ENCODE measurements at places on chromosomes 16 and 17.

DNA sequence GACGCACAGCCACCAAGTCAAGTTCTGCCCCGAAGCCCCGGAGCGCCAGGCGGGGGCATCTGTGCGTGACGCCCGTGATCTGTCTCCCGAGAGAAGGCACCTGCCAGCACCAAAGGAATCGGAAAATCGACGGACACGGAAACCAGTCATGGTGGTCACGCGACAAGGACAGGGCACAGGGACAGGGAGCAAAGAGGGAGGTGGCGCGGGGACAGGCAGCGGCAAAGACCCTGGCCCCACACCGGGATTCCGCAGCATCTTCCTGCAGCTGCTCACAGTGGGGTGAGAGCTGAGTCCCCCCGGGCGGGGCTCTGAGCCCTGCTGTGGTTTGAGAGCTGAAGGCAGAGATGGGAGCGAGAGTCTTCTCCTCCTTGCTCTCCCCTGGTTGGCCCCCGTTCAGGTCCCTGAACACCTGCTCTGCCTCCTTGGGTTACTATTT is 56.4 kb downstream of the ABR start:
- DNase-seq, result no peak

- DNase-seq, result peak; percentile 20
Measured at GRCh38 chr17:8300627-8301242, 5.5 kb upstream of the SLC25A35 start.

GRCh38 chr17:69967910-69968411 is 107.1 kb upstream of the KCNJ16 start:
- no peak for DNase-seq

GRCh38 chr16:27174798-27175197 is 28.5 kb upstream of the KDM8 start:
- DNase-seq, result peak; percentile 67

- no peak for DNase-seq
Measured at GRCh38 chr17:82407255-82407654, 10.9 kb upstream of the HEXD start.

- DNase-seq, result no peak
Measured at GRCh38 chr17:51263006-51263405, 2.7 kb downstream of the UTP18 start.

- DNase-seq, result peak; percentile 31
Measured at GRCh38 chr16:15502041-15502725, 67.8 kb downstream of the BMERB1 start.

GRCh38 chr17:46152423-46152822 is 40.8 kb downstream of the KANSL1 start:
- no peak for DNase-seq

GRCh38 chr17:75478508-75478907 is 22.1 kb downstream of the TMEM94 start:
- DNase-seq, result no peak

GRCh38 chr16:29852654-29853053 is 10.4 kb downstream of the CDIPT start:
- DNase-seq, result no peak

DNA sequence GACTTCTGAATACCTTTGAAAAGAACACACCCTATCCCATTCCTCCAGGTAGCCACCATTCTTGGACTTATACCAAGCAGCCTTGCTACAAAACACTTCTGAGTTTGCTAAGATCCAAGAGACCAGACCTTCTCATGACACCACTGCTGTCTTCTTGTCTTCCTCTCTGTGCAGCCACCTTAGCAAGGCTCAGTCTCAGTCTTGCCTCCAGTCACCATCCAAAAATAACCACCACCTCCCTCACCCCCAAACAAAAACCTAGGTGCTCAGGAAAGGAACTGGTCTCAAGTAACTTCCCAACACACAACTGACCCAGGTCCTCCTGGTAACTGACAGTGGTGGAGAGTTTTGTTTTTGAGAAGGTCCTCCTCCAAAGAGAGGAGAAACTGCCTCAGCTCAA is 90.9 kb upstream of the CORO6 start:
- no peak for DNase-seq

GRCh38 chr17:1645207-1646171 is at the start of gene SCARF1:
SCARF1 (minus strand) TSS chr17:1645732; CDS start chr17:1645697, 35 bp downstream.
- DNase-seq, result no peak

DNA sequence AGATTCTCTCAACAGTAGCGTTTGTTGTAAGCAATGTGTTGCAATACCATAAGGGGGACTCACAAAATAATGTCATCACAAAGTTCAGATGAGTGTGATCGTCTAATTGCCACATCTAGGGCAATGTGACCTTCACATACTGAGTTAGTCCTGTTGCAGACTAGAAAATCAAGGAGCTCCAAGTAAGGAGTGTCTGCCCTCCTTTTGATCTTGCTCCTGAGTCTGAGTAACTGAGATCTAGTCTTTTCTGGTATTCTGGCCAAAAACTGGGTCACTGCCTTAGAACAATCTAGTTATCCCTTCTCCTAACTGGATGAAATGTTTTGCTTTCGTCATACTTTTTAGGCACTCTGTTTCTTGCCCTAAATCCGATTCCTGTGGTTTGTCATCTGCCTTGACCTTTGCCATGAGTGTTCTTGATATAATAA is 712.1 kb downstream of the CDH11 start:
- no peak for DNase-seq

- DNase-seq, result no peak
Measured at GRCh38 chr17:8420041-8420934, 15.4 kb upstream of the NDEL1 start.

- no peak for DNase-seq
Measured at GRCh38 chr17:7112510-7113108, 2.0 kb downstream of the ASGR2 start.

DNA sequence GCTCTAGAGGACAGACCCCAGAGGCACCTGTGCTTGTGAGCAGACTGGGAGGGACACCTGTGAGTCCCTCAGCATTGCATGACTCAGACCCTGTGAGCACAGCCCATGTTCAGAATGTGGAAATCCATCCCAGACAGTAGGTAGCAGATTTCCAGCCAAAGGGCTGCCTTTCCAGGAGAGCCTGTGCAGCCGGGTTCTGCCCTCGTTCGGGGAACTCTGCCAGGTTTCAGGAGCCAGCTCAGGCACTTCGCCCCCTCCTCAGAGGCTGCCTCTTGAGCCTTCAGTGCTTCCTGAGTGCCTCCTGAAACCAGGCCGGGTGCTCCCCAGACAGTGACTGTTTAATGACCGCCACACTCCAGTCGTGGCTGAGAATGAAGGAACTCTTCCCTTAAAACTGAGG is 23.3 kb upstream of the SDR42E2 start:
- peak; percentile 5 for DNase-seq

DNA sequence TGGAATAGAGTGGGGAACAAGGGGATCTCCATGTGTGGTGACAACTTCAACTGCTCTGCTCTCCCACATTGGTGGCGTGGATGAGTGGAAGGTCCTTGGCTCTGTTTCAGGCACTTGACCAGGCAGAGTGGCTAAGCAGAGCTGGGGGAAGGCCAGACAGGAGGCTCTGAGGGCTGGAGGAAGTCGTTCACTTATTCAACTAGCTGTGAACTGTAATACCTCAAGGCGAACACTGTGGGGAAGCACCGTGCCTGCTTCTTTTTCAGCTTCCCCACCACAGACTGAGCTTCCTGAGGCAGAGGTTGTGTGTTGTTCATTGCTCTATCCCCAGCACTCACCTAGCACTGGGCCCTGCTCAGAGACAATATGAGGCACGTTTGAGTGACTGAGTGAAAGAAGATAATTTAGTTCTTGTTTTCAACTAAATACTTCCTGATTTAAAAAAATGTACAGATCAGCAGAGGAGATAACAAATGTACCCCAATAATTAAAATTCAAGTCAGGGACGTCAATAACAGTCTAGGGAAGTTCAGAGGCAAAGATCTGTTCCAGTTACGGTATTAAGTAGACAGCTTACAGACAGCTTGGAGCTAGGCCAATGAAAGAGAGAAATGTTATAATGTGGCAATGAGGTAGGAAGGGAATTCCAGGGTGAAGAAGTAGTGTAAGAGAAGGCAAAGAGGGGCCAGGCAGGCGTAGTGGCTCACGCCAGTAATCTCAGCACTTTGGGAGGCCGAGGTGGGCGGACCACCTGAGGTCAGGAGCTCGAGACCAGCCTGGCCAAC is 34.7 kb downstream of the MYO18A start:
- DNase-seq, result no peak

DNA sequence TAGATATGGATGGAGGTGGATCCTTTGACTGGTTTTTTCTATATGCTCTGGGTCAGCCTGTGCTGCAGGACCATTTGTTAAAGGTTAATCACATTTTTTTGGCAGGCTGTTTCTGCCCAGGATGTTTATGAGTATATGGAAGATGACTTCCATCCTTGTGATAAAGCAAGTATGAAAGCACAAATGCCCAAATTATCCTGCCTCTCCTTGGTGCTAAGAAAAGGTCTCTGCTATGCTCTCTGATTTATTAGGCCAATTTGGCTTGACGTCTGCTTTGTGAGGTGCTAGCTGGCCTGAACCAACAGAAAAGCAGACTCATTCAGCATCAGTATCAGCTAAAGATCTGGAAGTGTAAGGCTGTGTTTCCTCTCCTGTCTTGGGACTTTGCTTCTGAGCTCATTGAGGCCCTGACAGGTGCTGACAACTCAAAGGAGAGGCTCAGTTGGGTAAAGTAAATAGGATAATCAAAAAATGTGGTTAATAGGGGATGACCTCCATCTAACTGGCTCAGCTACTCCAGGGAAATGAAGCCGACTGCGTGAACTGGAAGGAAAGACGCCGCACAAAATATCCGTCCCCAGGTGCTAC is 15.2 kb downstream of the ANKRD40 start:
- DNase-seq, result no peak

DNA sequence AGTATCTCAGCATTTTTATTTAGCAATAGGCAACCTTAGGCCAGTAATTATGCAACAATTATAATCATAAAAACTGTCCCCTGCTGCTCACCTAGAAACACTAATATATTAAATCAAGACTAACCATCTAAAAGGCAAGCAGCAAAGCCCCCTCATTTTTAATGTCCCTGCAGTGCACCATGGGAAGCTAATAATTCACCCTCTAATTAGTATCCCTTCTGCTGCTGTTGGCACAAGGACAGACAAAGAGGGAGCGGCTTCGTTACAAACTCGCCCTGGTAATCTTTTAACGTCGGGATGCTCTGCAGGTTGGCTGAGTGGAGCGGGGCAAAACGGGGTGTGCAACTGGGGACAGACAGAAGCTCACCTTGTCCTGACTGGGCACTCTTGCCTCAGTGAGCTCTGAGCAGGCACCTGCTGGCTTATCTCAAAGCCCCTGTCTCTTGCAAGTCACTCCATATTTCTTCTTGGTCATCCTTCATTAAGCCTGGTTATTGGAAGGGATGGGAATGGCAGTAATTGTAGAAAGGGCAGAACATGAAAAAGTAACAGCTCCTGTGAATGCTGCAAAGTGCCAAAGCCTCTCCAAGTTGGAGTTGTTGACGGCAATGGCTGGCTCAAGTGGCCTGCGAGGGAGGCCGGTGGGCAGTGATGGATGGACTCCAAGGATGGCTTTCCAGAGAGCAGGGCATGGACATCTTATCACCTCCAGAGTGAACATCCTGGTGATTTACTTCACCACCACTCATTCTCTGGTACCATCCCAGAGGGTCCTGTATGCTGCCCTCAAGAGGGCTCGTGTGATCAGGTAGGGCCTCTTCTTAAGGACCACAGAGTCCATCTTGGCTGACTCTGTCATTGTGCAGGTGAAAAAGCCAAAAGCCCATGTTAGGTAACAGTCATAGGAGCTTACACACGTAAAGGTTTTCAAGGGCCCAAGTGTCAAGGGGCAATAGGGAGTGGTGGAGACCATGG is 219.6 kb upstream of the N4BP1 start:
- DNase-seq, result no peak

Data from epithelial cell of prostate (primary cell).